ENCODE measurements at places on chromosomes 13 and 19.

DNA sequence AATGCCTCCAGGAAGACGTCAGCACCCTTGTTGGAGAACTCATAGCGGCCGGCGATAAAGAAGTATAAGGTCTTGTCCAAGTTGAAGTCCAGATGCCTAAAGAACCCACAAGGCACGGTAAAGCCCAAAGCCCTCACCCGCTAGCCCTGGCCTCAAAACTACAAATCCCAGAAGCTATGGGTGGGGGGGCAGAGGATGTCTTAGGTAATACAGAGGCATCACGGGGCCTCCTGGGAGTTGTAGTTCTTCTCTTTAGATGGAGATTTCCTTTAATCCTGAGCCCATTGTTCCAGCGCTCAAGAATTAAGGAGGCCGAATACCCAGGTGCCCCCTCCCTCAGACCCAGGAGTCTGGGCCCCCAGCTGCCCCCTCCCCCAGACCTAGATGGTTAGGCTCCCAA is 10.8 kb downstream of the GYS1 start:
- no peak for DNase-seq

- no peak for DNase-seq
Observed at GRCh38 chr19:55440411-55441105, 2.5 kb downstream of the SHISA7 start.

DNA sequence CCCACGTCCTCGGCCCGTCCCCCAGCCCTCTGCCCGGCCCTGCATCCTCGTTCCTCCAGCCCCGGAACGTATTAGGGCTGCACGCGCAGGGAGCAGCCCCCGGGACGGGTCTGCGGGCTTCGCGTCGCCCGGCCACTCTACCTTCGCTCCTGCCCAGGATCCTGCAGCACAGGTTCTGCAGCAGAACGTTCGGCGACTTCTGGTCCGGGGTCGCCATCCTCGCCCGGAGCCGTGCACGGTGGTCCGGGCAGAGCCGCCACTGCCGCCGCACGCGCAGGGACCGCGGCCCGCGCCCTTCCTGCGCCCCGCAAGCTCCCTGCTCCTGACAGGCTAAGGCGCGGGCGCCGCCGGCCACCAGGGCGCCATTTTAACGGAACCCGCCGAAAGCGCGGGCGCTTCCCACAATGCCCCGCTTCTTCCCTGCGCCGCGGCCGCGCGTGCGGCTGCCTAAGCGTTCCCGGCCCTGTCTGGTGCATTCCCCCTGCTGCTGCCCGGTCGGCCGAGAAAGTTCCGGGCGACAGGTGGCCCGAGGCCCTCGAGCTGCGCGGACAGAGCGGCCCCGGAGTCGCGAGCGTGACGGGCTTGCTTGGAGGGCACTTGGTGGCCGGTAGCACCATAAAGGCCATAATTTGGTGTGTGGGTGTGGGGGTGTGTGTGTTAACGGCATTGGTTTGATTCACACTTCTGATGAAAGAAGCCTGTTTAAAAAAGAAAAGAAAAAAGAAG is at the start of gene TUBGCP3:
Gene TUBGCP3, minus strand, starts transcription at position 390 of the 726 bp plus-strand sequence. Its CDS starts 173 bp downstream, at position 217.
- peak; percentile 65 for DNase-seq

- DNase-seq: no peak
Observed at GRCh38 chr13:86831084-86831483, 840.1 kb upstream of the SLITRK5 start.

- DNase-seq: no peak
Observed at GRCh38 chr19:35717665-35718344, at the start of gene KMT2B. Gene KMT2B, plus strand, starts transcription at chr19:35718003. Its CDS starts 16 bp downstream, at chr19:35718019.

DNA sequence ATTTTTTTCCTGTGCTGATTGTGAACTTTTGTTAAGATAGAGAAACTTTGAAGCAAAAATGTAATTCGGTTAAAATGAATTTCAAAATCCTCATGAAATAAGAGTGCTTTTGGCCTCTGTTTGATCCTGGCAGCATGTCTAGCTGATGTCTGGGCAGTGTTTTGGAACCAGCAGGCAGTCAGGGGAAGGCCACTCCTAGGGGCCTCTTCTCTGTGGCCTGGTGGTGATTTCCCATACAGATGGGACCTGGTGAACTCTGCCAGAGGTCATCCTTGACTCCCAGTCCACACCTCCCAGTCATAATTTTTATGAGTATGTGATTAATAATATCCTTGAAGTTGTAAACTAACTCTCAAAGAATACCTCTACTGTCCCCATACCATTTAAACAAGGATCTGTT is 226.6 kb downstream of the PCCA start:
- DNase-seq: no peak

GRCh38 chr13:50170447-50171037 is 155.3 kb downstream of the KCNRG start:
- DNase-seq: no peak
